ENCODE measurements at places on chromosomes 12 and 14.

DNA sequence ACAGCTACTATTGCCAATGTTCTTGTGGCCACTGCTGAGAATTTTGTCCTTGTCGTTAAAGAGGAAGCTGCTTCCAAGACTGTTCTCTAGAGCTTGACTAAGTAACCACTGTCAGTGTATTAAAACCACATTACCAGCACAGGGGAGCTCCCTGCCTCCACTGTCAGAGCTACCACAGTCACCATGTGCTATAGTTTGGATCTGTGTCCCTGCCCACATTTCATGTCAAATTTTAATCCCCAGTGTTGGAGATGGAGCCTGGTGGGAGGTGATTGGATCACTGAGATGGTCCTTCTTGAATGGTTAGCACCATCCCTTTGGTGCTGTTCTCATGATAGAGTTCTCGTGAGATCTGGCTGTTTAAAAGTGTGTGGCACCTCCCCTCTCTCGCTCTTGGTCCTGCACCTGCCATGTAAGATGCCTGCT is 23.2 kb upstream of the RAP1B start:
- no peak for DNase-seq

DNA sequence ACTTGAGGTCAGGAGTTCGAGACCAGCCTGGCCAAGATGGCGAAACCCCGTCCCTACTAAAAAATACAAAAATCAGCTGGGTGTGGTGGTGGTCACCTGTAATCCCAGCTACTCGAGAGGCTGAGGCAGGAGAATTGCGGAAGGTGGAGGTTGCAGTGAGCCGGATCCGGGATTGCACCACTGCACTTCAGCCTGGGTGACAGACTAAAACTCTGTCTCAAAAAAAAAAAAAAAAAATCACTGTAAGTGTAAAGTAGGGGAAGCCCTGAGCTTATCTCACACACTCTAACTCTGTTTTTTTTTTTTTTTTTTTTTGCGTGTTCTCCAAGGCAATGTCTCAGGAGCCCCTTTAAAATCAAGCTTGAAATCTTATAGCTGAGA is 421 bp upstream of the RBMS2 start:
- DNase-seq: no peak

- DNase-seq: peak; percentile 46
Observed at GRCh38 chr12:546920-547845, 87.4 kb downstream of the B4GALNT3 start.

DNA sequence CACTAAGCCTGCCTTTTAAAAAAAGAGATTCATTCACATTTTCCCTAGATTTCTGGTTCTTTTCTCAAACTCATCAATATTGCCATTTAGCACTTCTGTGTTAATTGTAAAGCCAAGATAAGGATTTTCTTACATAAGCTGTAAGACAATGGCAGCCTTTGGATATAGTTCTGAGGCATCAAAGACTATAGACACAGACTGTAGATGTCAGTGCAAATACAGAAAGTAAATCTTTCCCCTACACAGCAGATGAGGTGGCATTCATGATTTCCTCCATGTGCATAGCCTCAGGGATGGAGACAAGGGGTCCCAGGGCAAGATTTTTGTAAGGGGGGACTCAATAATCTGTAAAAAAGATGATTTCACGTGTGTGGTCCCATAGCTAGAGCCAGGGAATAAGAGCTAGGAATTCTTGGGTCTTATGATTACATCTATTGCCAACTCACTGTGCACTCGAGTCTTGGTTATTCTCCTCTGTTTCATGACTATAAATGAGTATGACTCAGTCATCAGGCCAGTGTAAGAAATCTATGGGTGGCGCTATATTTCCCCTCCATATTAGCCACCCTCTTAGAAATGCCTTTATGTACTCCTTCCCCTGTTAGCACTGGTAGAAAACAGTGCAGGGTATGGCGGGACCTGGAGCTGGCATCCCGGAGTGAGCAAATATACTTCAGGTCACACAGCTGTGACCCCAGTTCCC is 207.5 kb downstream of the EXOC5 start:
- DNase-seq: no peak

GRCh38 chr14:53646925-53647324 is 309.7 kb downstream of the BMP4 start:
- no peak for DNase-seq

DNA sequence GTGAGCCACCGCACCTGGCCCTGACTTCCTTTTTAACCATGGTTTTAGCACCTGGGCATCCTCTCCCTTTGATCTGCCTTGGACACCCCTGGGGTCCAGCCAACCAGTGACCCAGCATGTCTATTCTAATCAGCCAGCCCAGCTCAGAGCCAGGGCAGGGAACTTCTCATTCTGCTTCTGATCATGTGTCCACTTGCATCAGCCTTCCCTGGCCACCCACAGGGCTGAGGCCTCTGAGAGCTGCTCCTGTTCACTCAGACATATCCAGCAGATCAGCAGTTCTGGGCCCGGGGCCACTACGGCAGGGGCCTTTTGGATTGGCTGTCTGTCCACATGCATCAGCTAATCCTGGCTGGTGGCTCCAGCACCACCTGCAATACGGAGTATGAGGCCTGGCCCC is 117.9 kb upstream of the MAP1LC3B2 start:
- peak; percentile 32 for DNase-seq

- DNase-seq: no peak
Observed at GRCh38 chr12:113054948-113055486, 1.5 kb upstream of the DTX1 start.

DNA sequence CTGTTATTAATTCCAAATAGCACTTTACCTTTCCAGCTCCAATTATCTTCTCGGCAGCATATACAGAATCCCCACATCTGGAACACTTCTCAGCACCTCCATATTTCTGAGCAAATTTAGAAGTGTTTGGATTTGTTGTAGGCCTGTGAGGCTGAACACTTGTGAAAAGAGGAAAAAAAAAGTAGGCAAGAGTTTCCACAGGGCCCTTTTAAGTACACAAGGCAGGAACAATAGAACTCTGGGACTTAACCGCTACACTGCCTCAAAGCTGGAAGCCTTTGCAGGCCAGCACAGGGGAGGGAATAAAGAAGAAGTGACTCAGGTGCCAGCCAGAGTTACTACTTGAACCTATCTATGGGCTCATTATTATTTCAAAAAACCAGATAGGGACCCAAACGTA is 18.6 kb downstream of the CSRP2 start:
- DNase-seq: no peak

GRCh38 chr12:110135806-110136205 is 11.6 kb downstream of the IFT81 start:
- no peak for DNase-seq

DNA sequence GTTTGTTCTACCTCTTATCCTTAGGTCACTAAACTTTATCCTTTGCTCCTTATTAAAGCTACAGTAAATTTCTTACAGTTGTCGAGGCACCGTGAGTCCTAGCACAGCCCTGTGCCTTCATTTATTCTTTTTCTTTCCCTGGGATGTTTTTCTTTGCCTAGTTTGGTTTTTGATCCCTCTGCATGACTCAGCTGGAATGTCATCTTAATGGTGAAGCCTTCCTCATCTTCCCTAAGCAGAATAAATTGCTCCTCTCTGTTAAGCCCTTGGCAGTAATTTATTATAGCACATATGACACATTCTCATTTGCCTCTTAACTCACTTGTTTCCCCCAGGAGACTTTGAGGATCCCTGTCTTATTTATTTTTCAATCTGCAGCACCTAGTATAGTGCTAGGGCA is 16.6 kb downstream of the ACTR10 start:
- DNase-seq: peak; percentile 41

DNA sequence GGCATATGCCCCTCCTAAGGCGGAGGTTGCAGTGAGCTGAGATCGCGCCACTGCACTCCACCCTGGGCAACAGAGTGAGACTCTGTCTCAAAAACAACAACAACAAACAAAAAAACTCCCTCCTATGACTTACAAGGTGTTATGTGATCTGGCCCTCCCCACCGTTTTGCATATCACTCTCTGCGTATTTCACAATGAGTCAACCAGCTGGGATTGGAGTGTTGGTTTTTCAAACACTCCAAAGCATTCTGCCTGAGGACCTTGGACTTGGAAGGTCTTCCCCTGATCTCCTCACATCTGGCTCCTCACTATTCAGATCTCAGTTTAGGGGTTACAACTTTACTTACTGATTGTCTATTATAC is 14.0 kb downstream of the MANSC1 start:
- DNase-seq: no peak

- no peak for DNase-seq
Observed at GRCh38 chr14:104975481-104976197, 2.5 kb downstream of the AHNAK2 start.

- peak; percentile 58 for DNase-seq
Observed at GRCh38 chr14:71625891-71626701, 306.1 kb upstream of the RGS6 start.

DNA sequence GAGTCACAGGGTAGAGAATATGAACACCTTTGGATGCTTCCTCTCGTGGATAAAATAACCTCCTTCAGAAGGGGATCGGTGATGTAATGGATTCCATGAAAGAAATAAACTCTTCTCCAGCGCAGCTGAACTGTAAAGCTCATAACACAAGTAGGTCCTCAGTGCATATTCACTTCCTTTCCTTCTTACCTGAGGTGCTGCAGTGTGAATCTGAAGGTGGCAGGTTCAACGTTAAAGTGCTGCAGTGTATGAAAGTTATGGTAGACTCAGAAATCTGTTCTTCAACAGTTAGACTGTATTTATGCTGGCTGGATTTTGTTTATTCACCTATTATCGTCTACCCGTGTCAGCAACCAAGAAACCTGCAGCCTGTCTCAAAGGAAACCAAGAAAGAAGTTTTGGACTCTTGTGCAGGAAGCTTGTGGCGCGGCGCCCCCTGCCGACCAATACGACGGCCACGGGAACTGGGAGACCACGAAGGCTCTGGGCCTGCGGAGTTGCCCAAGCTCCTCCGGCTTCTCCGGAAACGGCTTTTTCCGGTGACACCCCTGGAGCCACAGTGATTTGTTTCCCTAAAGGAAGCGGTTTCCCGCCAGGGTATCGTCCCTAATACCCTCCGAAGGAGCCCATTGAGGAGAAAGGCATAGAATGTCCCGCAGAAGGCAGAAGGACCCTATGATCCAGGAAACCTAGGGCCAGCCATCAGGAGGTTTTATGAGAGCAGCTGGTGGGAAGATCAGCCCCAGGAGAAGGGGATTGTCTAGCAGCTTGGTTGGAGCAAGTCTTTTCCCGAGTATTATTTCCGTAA is 17.6 kb upstream of the RNASE3 start:
- peak; percentile 64 for DNase-seq

DNA sequence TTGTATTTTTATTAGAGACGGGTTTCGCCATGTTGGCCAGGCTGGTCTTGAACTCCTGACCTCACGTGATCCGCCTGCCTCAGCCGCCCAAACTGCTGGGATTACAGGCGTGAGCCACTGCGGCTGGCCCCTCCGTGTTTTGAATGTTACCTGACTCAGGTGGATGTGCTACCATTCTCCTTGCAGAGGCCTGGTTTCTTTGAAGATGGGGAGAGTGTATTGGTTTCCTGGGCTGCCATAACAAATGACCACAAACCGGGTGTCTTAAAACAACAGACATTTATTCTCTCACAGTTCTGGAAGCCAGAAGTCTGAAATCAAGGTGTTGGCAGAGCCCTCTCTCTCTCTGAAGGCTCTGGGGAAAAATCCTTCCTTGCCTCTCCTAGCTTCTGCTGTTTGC is 98.0 kb downstream of the IRF2BPL start:
- no peak for DNase-seq

DNA sequence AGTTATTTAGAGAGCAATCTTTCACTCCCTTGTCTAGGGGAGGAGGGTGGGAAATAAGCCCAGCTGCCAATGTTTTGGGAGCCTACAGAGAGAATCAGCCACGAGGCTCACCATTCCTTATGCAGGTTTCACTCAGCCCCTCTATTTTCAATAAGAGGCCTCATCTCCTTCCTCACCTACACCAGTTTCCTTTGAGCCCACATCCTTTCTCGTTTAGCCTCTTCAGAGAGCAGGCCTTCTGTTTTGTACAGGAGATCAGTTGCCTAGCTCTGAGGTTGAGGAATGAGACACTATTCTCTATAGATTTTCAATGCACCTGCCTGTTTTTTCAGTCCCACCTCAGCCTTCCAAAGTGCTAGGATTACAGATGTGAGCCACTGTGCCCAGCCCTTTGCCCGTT is 17.9 kb downstream of the SNAPC1 start:
- DNase-seq: no peak

GRCh38 chr14:99351166-99352007 is 79.4 kb upstream of the BCL11B start:
- no peak for DNase-seq

- DNase-seq: no peak
Observed at GRCh38 chr12:108237272-108237671, 101.8 kb downstream of the CMKLR1 start.

GRCh38 chr12:52026263-52026662 is 19.5 kb downstream of the TAMALIN start:
- no peak for DNase-seq

DNA sequence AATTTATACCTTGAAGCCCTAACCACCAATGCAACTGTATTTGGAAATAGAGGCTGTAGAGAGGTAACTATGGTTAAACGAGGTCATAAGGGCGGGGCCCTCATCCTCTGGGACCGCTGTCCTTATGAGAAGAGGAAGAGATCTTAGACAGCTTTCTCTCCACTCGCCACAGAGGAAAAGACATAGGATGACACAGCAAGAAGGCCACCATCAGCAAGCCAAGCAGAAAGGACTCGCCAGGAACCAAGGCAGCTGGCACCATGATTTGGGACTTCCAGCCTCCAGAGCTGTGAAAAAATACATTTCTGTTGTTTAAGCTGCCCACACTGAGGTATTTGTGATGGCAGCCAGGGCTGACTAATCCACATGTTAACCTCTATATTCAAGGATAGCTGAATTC is 30.4 kb upstream of the BCAT1 start:
- DNase-seq: no peak

GRCh38 chr12:131432532-131433260 is 278.2 kb upstream of the SFSWAP start:
- no peak for DNase-seq

DNA sequence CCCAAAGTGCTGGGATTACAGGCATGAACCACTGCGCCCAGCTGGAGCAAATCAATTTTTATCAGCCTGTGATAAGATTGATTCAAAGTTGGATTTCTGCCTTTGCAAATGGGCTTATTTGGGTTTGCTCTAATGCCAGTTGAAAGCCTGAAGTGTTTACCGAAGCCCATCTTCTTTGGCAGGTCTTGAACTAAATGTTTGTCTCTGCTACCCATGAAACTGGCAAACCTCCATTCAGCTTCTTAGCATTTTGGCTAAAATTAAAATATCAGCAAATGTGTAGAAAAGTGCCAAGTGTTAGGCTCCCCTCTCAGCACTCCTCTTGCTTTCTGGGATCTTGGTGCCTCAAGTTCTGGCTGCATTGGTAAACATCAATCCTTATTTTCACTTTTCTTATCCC is 61.5 kb downstream of the MGAT4C start:
- DNase-seq: no peak
